Activated naive CD4-positive, alpha-beta T cell (primary cell): ENCODE measurements at places on chromosomes 11 and 22.

GRCh38 chr11:35147235-35147634 lies 8.3 kb downstream of the CD44 start:
- DNase-seq, result no peak

GRCh38 chr11:102522312-102523188 lies 8.0 kb downstream of the MMP7 start:
- no peak for DNase-seq

DNA sequence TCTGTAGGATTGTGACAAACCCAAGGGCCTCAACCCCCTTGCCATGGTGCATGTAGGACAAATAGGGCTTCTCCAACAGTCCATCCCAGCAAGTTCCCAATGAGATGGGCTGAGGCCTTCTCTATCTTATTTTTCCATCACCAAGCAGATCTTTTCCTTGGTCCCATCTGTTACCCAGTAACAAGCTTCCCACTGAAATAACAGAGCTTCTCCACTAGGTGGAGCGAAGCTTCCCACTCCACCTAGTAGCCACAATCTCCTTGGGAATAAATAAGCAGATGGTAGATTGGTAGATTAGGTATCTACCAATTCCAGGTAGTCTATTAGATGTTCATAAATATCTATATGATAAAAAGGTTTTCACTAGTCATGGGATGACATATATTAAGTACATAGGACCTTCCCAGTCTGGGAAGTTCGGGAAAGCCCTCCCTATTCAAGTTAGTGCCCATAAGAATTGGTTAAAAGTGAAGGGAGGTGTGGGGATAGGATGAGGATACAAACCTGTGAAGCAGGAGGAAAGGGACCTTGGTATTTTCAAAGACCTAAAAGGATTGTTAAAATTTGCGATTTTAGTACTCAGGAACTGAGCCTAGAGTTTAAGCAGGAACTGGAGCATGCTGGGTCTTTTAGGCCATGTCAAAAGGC lies 5.9 kb upstream of the OR52L1 start:
- no peak for DNase-seq

DNA sequence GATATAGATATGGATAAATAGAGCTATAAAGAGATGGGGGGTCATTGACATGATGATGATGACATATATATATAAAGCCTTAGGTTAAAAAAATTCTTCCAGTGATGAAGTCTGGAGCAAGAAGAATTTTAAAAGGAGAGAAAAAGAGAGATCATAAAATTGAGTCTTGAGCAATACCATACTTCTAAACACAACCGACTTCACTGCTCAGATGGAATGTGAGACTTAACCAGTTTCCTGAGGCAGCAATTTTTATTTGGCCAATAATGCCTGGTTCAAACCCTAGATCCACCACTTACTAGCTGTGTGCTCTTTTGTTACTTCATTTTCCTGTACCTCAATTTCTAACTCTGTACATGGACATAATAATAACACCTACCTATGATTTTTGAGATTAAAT lies 229.5 kb downstream of the TTC28 start:
- no peak for DNase-seq

- DNase-seq, result no peak
These were observed 245.4 kb downstream of the GRIK4 start for GRCh38 chr11:120756931-120757330.

DNA sequence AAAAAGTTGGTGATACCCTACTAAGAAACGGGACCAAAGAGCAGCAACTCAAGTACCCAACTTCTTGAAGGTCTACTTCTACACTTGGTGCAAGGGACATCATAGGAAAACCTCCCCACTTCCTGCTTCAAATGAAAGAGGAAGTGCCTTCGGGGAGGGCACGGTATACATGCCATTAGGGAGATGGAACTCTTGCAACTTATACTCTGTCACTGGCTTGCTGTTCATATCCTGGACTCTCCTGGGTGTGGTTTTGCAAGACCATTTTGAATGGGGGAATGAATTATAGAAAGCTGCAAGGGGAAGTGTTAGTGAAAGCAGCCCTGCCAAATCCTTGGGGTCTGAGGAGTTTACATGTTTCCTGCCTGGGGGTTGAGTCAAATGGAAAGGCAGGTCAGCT lies 41.9 kb downstream of the CSNK2A3 start:
- DNase-seq, result no peak
